GM04503 (cell line): ENCODE measurements at places on chromosomes 5 and 9.

- no peak for DNase-seq
Observed at GRCh38 chr5:36017004-36017403, 25.8 kb upstream of the UGT3A1 start.

DNA sequence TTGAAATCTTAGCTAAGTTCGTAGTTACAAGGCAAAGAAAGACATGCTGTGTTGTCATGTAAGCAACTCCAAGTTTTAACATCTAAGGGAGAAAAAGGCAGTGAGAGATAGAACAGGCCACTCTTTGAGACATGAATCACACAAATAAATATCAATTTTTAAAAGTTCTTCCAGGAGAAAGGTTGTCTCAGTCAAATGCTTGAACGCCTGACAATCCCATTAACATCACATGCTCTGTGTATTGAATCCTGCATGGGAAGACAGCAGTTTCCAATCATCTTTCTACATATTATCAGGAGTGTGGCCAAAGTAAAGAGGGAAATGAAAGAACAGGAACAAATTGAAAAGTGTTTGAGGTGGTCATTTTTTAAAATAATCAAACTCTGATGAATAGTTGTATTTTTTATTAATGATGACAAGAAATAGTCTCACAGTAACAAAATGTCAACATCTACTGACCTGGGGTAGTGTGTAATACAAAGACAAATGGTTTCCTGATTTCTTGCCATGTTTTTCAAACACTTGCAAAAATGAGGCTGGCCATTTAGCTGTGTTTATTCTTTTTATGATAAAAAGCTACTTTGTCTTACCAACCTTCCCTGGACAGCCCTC is 6.4 kb upstream of the C6 start:
- no peak for DNase-seq

- DNase-seq, result no peak
Observed at GRCh38 chr9:108643731-108644510, 211.9 kb downstream of the ACTL7B start.

GRCh38 chr9:134800791-134801339 is 79.7 kb upstream of the FCN2 start:
- no peak for DNase-seq

DNA sequence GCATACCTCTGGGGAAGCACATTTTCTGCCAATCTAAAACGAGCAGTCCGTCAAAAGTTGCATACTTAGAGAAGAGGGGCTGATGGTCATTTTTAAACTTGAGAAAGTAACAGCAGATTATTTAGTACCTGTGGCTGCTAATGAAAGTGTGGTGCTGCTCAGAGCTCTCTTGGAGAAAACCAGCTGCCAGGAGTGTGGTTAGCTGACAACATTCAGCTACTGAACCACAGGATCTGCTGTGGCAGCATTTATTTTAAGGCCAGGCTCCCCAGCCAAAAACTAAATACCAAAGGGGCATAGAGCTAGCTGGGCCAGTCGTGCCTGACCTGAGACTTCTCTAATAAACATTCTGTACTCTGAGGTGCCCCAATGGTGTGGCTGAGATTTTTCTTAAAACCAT is 203.6 kb downstream of the EDIL3 start:
- no peak for DNase-seq
